Heart left ventricle (tissue), 16 donors: ENCODE measurements at places on chromosomes 16 and 17. TPM values are rescaled to one million over a fixed set of nuclear protein-coding genes. Genes with fewer than 3 reads are reported as not detected.

- no peak for DNase-seq
Measured at GRCh38 chr17:69907132-69907847, 167.7 kb upstream of the KCNJ16 start.

Gene INCA1
- polyA plus RNA-seq, result 0.64 TPM

Gene OMG
- polyA plus RNA-seq, result 0.14 TPM

GRCh38 chr16:50253514-50253910 lies 12.8 kb upstream of the ADCY7 start:
- no peak for DNase-seq
